ENCODE measurements at places on chromosomes 7 and 10. TPM values are rescaled to one million over a fixed set of nuclear protein-coding genes. Genes with fewer than 3 reads are reported as not detected.

GRCh38 chr10:84059526-84059925 lies 79.8 kb upstream of the GHITM start:
- no peak for DNase-seq

- DNase-seq: peak; percentile 34
Measured at GRCh38 chr7:500521-501420, 18.9 kb downstream of the PDGFA start.

GRCh38 chr7:125661-126060 lies 66.7 kb upstream of the FAM20C start:
- no peak for DNase-seq

GRCh38 chr10:24331457-24331856 lies 122.5 kb downstream of the KIAA1217 start:
- peak; percentile 59 for DNase-seq

DNA sequence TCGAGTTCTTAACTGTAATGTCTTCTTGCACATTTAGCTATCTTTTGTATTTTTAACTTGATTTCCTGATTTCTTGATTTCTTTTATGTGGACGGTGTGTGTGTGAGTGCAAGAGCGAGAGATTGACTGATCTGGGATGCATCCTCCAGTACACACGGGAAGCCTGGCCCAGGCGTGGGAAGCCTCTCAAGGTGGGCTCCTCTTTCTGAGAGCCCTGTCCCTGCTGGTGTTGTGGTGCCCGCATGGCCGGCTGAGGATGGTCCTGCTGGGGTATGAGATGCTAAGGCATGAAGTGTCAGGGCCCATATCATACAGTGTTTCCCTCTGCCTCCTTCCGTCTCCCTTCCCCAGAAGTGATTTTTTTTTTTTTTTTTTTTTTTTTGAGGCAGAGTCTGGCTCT lies 130.8 kb upstream of the TCERG1L start:
- DNase-seq: no peak

- no peak for DNase-seq
Measured at GRCh38 chr10:122044713-122045112, 55.8 kb downstream of the TACC2 start.

GRCh38 chr7:7408001-7408770 lies 127.5 kb downstream of the COL28A1 start:
- no peak for DNase-seq

GRCh38 chr10:133279326-133280226 lies 2.9 kb upstream of the ADAM8 start:
- no peak for DNase-seq

EMX2 gene
- 0.13 TPM for total RNA-seq

IRF5 gene
- 1.8 TPM for total RNA-seq

OR13A1 gene
- total RNA-seq: 0.16 TPM

CTNNA3 gene
- 134 TPM for total RNA-seq

TRRAP gene
- 28.5 TPM for total RNA-seq

HSPA12A gene
- total RNA-seq: 13.5 TPM

TUBB8 gene
- total RNA-seq: not detected

Measured in heart left ventricle (tissue), 16 donors.